Activated CD8-positive, alpha-beta memory T cell treated with anti-CD3 and anti-CD28 coated beads, Interleukin-2, amount 50 U/mL, for 4 hours (primary cell): ENCODE measurements at places on chromosomes 6 and 20.

- no peak for DNase-seq
Measured at GRCh38 chr6:3573670-3574069, 116.8 kb upstream of the SLC22A23 start.

GRCh38 chr6:166969390-166970002 lies 13.1 kb upstream of the RNASET2 start:
- no peak for DNase-seq

DNA sequence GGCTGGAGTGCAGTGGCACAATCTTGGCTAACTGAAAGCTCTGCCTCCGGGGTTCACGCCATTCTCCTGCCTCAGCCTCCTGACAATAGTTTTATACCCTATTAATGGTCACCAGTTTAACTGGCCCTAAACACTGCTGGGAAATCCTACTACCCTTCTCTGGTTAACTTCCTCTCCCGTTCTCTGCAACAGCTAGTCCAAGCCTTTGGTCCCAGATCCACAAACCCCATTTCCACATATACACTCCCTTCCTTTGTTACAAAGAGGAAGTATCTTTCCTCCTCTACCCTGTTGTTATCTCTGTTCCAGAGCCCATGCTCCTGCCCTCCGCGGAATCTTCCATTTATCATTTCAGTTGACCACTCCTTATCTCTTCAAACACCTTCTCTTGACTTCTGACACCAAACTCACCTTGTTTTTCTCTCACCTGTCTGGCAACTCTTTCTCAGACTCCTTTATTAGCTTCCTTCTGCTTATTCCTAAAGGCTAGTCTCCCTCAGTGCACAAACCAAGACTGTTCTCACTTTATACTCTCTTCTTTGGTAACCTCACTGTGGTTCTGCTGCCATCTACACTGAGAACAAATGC lies 25.0 kb upstream of the TBC1D22B start:
- DNase-seq, result no peak

DNA sequence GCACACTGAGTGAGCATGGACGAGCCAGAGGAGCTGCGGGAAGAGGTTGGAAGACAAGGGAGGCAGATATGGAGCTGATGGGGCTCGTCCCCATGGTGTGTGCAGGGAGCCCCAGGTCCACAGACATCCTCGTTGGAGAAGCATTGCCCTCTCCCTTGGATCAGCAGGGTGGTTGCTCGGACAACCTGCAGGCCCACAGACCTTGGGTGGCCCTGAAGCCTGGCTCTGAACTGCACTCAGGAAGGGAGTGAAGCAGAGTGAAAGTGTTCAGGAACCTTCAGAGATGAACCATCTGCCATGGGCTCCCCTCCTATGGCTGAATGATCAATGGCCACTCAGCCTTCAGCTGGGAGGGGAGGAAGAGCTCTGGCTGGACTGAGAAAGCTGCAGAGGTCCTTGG lies 43.3 kb upstream of the LRFN2 start:
- DNase-seq, result no peak

GRCh38 chr6:24284006-24284405 lies 73.9 kb downstream of the DCDC2 start:
- no peak for DNase-seq

GRCh38 chr6:145960918-145961589 lies 3.1 kb downstream of the SHPRH start:
- DNase-seq, result no peak

GRCh38 chr6:11900662-11901598 lies 111.2 kb upstream of the HIVEP1 start:
- DNase-seq, result no peak

- no peak for DNase-seq
Measured at GRCh38 chr20:36929290-36929689, 22.2 kb downstream of the SAMHD1 start.

DNA sequence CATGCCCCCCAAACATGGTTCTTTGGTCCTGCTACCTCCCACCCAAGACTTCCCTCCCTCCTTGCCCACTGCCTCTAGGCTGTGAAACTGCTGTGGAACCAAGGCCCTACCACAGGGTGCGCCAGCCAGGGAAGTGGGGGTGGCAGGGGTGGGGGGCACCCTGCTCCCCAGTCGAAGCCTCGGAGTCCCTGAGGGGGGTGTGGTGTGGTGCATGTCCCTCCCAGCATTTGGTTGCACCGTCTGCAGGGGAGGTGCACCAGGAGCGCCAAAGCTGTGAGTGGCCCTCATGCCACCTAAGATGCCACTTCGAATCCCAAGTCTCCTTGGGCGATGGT lies 1.8 kb downstream of the RGS19 start:
- DNase-seq, result no peak

- DNase-seq, result no peak
Measured at GRCh38 chr6:142183351-142183750, 36.3 kb downstream of the VTA1 start.

DNA sequence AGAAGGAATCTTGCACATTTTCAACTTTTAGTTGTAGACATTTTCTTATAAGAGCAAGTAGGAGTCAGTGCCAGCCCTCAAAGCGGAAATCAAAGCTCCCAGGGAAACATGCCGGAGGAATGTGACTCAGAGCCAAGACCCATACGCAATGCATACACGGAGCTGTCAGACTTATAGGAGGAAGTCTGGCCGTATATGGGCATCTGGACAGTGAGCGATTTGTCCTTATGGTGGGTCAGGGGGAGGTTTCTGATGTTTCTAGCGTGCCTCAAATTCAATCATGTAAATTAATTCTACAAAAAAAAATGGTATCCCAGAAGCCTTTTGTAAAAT lies 3.6 kb upstream of the CCN2 start:
- DNase-seq, result no peak

DNA sequence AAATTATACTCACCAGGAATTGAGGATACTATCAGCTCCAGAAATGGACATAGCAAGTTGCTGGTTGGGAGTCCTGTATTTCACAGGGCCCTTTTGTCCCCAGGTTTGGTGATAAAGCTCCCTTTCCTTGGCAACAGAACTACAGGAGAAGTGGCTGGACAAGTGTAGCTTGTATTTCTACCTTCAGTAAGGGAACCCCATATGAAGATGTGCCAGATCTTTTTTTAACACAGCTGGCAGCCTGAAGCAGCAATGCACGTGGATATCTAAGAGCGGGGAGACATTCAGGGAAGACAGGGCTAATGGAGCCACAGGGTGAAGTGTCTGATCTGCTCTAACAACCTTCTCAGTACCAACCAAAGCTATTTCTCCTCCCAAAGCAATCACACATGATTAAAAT lies 373.9 kb upstream of the ID4 start:
- DNase-seq, result no peak

DNA sequence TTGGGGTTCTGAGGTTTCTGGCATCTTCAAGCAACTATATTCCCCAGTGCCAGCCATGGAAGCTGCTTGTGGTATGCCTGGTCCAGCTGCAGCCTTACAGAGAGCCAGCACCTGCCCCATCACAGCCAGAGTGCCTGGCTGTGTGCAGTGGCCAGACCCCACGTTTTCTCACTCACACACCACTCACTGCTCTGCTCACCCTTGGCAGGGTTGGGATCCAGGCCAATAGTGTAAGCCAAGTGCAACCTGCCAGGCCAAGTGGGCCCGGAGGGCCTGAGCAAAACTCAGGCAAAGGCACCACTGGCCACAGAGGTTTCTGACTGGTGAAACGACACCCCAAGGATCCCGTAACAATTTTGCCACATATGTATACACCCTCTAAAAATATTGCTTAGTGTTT lies 67.9 kb upstream of the EYA4 start:
- no peak for DNase-seq

DNA sequence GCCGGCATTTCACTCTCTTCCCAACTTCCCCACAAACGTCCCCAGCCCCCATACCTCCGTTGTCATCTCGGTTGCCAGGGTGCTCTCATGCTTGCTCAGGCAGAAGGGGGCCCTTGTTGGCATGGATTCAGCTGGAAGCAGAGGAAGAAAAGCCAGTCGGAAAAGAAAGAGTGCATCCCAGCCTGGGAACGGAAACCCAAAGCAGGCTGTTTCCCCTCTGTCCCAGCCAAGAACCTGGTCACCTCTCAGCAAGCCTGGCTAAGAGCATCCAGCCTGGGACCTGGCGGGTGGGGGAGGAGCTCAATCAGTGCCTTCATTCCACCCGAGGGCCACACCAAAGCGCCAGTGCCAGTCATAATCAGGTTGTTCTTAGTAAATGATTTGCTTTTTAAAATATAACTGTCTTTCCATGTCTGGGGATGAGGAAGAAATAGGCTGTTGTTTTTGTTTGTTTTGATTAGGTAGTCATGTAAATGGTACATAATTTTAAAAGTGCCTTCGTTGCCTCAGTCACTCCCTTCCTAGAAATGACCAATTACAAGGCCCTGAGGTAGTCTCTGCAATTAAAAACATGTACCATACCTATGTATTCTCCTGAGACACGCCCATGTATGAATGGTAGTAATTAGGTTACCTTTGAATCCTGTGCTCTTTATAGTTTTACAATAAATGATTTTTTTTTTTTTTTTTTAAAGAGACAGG lies 21.1 kb downstream of the CHMP4B start:
- no peak for DNase-seq

GRCh38 chr20:38180781-38181180 lies 15.7 kb upstream of the TGM2 start:
- no peak for DNase-seq

- DNase-seq, result no peak
Measured at GRCh38 chr6:30378290-30378937, 33.5 kb downstream of the RPP21 start.

GRCh38 chr20:51767867-51768758 lies at the start of gene ATP9A:
ATP9A (minus strand) TSS chr20:51768390; CDS start chr20:51768369, 21 bp downstream.
- no peak for DNase-seq

DNA sequence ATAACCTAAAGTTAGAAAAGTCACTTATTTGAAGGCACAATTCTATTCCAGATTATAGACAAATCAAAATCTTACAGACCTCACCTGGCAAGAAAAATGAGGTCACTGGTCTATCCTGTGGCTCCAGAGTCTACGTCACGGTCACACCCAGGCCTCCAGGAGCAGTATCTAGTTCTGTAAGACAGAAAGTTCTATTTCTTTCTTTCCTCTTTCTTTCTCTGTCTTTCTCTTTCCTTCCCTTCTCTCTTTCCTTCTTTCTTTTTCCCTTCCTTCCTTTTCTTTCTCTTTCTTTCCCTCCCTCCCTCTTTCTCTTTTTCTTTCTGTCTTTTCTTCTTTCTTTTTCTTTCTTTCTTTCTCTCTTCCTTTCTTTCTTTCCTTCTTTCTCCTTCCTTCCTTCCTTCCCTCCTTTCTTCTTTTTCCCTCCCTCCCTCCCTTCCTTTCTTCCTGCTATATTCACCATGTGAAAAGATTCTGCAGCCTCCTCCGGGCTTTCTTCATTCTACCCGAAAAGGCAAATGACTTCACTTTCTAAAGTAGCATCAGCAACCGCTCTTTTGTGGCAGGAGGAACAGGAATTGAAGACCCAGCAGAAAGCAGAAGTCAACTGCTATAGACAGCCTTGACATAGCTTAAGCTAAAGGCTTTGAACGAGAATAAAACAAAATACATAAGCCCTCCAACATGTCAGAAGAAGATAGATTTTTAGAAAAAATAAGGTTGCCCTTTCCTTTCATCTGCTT lies 83.9 kb upstream of the SIRPG start:
- no peak for DNase-seq

GRCh38 chr20:49521356-49521755 lies 38.9 kb upstream of the KCNB1 start:
- no peak for DNase-seq

DNA sequence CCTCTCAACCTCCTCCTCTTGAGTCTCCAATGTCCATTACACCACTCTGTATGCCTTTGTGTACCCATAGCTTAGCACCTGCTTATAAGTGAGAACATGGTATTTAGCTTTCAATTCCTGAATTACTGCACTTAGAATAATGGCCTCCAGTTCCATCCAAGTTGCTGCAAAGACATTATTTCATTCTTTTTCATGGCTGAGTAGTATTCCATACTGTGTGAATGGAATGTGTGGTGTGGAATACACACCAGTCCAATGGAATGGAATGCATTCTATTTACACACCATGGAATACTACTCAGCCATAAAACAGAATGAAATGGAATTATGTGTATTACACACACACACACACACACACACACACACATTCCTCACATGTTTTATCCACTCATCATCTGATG lies 116.1 kb downstream of the BACH2 start:
- no peak for DNase-seq

GRCh38 chr20:39019805-39020325 lies 57.7 kb downstream of the DHX35 start:
- no peak for DNase-seq

DNA sequence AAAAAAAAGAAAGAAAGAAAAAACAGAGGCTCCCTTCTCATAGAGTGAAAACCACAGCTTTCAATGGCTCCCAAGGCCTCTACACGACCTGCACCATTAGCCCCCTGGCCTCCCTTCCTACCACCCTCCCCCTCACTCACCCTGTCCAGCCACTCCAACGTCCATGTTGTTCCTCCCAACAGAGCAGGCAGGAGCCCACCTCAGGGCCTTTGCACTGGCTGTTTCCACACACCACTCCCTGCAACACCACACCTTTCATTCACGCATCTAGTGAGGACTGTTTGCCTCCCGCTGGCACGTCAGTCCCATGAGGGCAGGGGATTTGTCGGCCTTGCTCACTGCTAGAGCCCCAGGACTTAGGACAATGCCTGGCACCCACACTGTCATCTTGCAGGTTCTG lies 39.5 kb downstream of the GRM4 start:
- DNase-seq, result no peak

GRCh38 chr6:121971931-121972335 lies 427.5 kb upstream of the HSF2 start:
- DNase-seq, result no peak

DNA sequence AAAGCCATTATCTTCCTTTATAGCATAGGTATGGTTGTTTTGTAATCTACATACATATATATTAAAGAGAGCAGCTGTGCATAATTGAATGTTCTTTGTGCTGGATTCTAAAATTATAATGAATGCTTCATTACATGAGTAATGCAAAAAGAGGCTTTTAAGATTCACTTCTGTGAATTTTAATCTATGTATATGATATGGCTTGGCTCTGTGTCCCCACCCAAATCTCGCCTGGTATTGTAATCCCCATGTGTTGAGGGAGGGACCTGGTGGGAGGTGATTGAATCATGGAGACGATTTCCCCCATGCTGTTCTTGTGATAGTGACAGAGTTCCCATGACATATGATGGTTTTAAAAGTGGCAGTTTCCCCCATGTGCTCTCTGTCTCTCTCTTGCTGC lies 255.4 kb downstream of the GRM1 start:
- DNase-seq, result no peak

DNA sequence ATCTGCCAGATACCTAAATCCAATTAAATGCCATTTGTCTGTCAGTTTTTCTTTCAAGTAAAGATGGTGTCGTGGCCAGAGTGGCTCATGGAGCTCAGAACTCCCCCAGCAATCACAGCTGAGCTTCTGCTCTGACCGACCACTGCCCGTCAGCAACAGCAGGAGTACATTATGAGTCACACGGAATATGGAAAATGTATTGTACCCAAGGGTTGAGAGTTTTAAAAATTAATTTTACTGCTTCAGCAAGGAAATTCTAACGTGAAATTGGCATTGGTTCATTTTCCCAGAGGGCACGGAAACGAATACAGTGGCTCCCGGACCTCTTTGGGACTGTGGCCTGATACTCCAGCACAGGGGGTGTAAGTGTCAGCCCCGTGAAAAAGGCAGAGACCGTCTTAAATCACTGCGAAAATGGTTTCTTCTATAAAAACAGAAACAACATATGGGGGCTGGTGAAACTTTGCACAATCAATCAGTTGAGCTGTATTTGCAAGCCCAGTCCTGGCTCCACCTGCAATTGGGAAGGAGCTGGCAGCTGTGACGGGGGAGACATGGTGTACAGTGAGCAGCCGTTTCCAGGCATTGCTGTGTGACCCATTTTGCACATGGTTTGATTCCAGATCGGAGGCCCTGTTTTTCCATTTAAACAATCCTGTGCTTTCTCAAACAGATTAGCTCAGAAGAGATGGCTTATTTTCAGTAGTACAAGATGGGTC lies 12.8 kb downstream of the NPEPL1 start:
- DNase-seq, result no peak

GRCh38 chr6:163513570-163514166 lies 99.2 kb downstream of the QKI start:
- no peak for DNase-seq
